ENCODE measurements at places on chromosomes 3 and 15.

GRCh38 chr3:67458896-67459530, 195.4 kb downstream of the SUCLG2 start:
- no peak for DNase-seq

DNA sequence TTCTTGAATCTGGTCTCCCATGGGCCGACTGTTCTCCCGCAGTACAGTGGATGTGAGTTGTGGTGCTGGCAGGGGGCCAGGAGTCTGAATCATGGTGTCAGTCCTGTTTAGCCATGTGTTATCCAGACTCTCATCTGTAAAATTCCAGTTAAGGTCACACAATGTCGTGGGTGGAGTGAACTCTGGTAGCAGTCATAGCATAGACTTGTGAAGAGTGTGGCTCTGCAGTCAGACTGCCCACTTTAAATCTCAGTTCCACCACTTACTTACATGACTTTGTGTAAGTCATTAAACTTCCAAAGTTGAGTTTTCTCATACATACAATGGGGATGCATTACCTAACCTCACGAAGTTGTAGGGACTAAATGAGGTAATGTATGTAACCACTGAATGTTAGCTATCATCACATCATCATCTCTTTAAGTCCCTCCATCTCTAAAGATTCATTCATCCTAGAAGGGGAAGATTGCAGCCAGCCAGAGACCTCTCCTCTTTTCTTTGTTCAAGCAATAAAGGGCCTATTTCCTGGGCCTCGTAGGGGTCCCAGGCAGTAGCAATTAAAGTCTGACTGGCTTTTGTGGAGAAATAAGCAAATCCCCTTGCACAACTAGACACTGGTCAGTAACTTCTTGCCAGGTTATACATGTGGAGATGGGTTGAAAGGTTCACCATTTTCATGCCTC, 93.9 kb downstream of the PCCB start:
- no peak for DNase-seq

DNA sequence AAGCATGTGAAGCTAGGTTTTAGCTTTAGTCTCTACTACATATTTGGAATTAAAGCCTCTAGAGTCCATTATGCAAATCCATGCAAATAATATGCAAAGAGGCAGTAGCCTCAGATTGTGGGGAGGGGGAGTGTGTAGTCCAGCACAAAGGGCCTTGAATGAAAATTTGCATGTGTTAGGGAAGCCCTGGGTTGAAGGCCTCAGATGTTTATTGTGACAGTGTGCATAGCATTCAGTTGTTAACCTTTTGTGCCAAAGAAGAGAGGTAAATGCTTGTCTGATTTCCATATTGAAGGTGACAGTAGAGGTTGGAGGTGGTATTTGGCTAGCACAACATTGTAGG, 24.5 kb upstream of the BFSP2 start:
- no peak for DNase-seq

DNA sequence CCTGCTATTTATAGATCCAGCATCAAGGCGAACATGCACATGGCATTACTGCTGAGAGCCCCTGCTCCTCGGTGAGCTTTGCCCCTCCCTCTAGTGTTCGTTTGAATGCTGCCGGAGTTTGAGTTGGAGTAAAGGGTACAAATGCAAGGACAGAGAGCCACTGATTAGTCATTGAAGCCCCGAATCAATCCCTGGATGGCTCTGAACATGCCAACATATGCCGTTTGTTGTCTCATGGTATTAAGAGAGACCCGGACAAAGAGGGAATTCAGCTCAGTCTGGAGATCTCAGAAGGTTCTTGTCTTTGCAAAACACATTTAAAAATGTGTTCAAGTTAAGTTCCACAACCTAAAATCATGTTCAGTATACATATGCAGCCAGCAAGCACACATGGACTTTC, 789.2 kb upstream of the NR2F2 start:
- no peak for DNase-seq

- no peak for DNase-seq
Observed at GRCh38 chr3:132209855-132210254, 107.4 kb upstream of the ACP3 start.

GRCh38 chr3:167882057-167882667, 146.6 kb downstream of the SERPINI1 start:
- DNase-seq = no peak

DNA sequence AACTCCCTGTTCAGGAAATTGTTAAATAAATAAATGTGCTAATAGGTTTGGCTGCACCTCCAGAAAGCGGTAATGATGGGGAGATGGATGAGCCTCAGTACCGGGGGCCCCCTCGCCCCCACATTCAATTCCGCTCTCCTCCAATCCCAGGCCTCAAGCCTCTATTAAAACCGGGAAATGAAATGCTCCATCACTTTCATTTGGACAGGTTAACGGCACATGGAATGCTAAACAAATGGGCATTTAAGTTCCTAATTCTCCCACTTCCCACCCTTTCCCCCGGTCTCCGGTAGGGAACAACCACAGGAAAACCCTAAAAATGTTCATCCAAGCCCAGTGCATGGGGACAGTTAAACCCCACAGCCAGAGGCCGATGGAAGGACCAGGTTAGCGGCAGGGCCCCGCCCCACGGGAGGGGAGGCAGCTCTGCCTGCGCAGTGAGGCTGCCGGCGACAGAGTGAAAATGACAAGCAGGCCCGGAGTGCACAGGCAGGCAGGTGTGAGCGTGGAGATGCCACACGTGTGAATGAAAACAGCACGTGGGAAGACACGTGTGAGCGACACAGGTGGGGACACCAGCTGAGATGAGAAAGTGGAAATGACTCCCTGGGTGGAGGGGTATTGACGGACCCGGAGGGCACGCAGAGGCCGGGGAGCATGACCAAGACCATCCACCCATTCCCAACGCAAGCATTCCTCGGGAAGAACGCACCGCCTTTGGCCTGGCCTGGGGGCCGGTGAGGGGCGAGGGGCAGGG, 28.1 kb downstream of the RNU5B-1 start:
- no peak for DNase-seq

DNA sequence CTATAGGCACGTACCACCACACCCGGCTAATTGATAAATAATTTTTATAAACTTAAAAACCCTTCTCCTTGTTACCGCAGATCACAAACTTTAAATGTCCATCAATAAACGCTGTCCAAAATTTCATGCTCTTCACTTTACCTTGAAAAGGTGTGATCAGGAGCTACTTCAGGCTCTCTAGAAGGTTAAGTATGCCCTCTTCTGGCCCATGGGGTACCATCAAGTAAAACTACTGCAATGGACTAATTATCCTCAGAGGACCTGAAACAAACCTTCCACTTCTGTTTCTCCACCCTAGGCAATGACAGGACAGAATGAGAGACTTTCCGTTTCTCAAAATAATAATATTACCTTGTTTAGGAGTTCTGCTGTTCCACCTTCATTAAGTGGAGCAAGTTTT, 9.2 kb downstream of the LZTFL1 start:
- no peak for DNase-seq

DNA sequence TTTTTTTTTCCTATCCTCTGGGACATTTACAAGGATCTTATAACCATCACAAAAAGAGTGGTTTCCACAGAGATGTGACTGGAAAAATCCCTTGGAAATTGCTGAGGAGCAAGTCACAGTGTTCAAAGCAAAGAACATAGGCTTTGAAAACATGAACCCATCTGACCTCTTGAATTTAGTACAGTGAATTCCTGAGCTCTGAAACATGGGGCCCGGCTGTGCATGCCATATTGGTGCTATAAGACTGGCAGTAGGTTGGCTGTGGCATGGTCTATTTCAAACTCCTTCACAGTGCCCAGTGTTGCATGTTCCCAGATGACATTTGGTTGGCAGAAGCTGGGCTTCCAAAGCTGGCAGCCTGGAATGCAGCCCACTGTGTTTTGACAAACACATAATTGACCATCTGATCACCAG, 202.2 kb downstream of the TIGIT start:
- DNase-seq = no peak

- DNase-seq = no peak
Observed at GRCh38 chr3:189737071-189737470, 105.9 kb downstream of the TP63 start.

GRCh38 chr15:75671730-75672602, 24.3 kb downstream of the SNX33 start:
- no peak for DNase-seq

DNA sequence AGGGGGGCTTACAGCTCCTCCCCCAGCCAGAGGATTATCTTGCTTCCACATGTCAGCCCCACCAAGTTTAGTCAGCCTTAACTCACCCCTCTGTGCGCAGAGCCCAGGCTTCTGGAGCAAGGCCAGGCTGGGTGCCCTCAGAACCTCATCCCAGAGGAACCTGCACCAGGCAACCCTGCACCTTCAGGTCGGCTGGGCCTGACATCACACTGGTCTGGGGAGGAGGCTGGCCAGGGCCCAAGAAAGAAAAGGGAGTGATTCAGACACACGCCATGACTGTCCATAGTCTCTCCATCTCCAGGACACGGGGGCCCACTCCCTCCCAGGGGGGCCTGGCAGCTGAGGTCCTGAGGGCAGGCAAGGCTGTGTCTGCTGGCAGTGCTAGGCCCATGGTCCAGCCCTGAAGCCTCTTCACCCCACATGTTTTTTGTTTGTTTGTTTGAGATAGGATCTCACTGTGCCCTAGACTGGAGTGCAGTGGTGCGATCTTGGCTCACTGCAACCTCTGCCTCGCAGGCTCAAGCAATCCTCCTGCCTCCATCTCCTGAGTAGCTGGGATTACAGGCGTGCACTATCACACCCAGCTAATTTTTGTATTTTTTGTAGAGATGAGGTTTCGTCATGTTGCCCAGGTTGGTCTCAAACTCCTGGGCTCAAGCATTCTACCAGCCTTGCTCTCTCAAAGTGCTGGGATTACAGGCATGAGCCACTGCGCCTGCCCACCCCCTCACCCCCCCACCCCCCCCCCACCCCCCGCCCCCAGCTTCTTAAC, 11.1 kb downstream of the TNK2 start:
- DNase-seq = no peak

- DNase-seq = no peak
Observed at GRCh38 chr15:57505949-57506391, 85.7 kb upstream of the MYZAP start.

DNA sequence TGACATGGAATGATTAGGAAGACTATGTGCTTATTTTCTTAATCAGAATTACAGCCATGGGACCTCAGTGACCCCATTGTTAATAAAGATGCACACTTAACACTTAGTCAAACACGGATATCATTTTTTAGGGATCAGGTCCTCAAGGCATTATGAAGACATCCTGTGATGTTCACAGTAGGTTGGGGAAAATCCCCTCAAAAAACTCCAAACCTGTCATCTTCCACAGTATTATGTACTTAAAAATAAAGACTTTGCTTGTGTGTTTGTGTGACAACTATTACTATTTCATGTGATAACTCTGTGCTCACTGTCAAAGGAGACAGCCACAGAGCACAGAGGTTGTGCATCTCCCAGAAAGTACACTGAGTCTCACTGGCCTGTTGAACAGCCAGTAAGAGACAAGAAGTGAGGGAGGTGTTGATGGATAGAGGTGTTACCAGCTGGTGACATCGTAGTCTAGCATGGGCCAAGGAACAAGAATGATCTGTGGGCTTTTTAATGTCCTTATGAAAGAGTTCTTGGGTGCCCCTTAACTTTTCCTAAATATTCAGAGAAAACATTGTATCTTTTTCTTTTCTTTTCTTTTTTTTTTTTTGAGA, 18.0 kb downstream of the CHST2 start:
- no peak for DNase-seq

- DNase-seq = no peak
Observed at GRCh38 chr3:103684904-103685303, 1250.1 kb downstream of the ZPLD1 start.

DNA sequence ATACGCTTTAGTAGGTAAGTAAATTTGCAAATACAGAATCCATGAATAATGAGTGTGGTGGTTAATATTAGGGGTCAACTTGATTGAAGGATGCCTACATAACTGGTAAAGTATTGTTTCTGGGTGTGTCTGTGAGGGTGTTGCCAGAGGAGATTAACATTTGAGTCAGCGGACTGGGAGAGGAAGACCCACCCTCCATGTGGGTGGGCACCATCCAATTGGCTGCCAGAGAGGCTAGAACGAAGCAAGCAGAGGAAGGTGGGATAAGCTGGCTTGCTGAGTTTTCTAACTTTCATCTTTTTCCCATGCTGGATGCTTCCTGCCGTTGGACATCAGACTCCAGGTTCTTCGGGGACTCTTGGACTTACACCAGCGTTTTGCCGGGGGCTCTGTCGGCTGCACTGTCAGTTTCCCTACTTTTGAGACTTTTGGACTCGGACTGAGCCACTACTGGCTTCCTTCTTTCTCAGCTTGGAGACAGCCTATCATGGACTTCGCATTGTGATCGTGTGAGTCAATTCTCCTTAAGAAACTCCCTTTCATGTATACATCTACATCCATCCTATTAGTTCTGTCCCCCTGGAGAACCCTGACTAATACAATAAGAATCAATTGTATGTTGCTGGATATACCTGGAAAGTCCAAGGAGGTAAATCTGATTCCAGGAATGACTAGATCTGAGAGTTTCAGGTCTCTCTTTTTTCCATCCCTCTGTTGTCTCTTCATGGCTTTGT, 25.8 kb upstream of the NEDD4 start:
- no peak for DNase-seq

GRCh38 chr3:185280572-185281365, 26.9 kb upstream of the EHHADH start:
- no peak for DNase-seq

DNA sequence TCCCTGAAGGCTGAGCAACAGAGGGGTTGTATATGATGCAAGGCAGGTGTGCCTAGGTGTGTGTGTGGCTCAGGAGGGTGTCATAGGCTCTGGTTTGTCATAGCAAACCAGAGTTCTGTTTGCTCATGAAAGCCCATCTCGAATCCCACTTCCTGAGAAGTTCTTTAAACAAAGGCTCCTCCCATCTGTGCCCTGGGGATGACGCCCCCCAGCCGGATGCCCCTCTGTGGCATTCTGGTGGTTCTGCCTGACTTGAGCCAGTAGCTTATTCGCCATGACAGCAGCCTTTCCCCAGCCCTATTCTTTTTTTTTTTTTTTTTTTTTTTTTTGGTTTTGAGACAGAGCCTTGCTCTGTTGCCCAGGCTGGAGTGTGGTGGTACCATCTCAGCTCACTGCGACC, 45.4 kb downstream of the PDIA5 start:
- no peak for DNase-seq

- DNase-seq = no peak
Observed at GRCh38 chr3:150097588-150097890, 126.8 kb upstream of the PFN2 start.

DNA sequence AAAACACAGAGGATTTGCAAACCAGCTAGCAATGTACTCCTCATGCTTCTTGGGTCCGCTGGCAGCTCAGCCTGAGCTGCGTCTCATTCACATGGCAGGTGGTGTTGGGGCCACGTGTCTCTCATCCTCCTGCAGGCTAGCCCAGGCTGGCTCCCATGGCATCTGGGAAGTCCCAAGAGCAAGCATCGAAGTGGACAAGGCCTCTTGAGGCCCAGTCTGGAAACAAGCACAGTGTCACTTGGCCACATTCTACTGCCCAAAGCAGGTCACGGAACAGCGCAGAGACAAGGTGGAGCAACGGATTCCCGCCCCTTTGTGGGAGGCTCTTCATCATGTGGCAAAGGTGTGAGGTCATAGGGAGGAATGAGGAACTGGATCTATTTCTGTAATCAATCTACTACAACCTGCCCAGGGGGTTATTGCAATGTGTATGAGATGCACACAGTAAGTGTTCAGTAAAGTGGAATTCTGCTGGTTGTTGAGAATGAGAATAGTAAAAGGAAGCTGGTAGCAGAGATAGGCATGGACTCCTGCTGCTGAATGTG, 128.3 kb downstream of the TPRA1 start:
- DNase-seq = no peak

GRCh38 chr3:147401421-147401820, 4.9 kb downstream of the ZIC4 start:
- DNase-seq = no peak

GRCh38 chr3:58391156-58391865, 42.3 kb downstream of the PDHB start:
- no peak for DNase-seq

- no peak for DNase-seq
Observed at GRCh38 chr3:78972617-78973301, 795.0 kb downstream of the ROBO1 start.
